ENCODE measurements at places on chromosomes 2 and 18.

GRCh38 chr2:1744446-1745170, at the start of gene PXDN:
Gene PXDN, minus strand, starts transcription at chr2:1744515. Its CDS starts 60 bp downstream, at chr2:1744455.
- DNase-seq, result no peak

- DNase-seq, result no peak
Observed at GRCh38 chr2:42246562-42246961, 77.4 kb downstream of the EML4 start.

DNA sequence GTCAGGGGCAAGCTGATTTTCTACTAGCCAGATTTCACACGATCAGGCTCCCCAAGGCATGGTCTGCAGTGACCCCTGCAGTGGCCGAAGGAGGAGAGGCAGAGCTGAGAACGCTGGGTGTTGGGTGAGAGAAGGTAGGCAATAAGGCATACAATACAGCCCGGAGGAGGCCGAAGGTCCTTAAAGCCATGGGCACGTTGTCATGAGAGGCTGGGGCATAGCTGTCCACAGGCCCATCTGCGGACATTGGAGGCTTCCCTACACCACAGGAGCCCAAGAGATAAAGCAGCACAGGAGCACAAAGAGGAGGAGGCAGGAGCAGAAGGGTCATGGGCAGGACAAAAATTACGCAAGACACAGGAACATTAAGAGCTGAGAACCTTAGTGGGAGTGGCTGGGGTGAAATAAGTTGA, 16.7 kb upstream of the BZW1 start:
- DNase-seq, result no peak

DNA sequence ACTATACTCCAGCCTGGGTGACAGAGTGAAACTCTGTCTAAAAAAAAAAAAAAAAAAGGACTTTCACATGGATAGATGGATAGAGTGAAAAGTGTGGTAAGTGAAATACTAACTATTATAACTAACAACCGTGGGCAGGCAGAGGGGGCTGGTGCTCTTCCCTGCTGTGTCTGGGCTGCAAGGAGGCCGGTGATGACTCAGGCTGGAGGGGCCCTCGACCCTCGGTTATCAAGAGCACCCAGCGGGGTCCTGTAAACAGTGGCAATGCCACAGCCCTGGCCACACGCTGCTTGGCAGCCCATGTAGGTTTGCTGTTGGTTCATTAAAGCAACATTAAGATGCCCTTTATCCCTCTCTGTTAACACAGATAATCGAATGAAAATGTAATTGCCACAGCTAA, 184.8 kb upstream of the RAB12 start:
- DNase-seq, result no peak

DNA sequence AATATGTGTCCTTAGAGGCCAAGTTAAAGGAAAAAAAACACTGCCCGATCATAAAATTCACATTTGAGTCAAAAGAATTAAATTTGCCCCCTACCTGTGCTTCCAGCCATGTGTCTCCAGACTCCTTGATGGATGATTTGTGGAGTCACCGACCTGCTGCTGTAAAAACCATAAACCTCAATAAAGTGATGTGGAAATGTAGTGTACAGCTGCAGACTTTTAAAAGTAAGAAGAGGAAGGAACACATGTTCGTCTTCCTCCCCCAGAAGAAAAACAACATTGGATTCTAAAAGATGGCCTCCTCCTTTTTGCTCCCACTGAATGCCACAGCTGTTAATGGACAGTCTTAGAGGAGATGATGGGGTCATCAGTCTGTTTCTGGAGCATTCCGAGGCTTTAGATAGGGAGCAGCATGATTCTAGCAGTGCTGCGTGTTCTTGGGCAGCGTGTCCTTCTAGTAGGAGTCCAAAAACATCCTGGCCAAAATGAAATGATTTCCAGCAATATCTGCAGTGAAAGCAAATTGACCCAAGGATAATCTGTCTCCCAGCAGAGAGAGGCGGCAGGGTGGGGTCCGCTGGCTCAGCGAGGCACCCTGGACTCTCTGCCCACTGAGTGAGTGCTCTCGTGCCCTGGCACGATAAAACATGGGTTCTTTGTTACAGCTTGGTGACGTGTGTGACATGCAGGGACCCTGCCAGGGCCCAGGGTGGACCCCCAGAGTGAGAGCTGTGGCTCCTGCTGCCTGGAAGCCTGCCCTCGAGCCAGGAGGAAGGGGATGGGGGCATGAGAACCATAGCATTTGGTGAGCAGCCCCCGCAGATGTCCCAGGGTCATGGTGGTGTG, 196.1 kb downstream of the FAM210A start:
- no peak for DNase-seq
